ENCODE measurements at places on chromosomes 5 and 9. TPM values are rescaled to one million over a fixed set of nuclear protein-coding genes. Genes with fewer than 3 reads are reported as not detected.

The GPR150 gene
- 0.29 TPM for total RNA-seq

The CNTFR gene
- not detected for total RNA-seq

The IL4 gene
- total RNA-seq, result not detected

The ODF2 gene
- 26.4 TPM for total RNA-seq

The DAB2IP gene
- 60.8 TPM for total RNA-seq

The STING1 gene
- 46.3 TPM for total RNA-seq

The HSPB3 gene
- total RNA-seq, result not detected

- DNase-seq, result no peak
These were observed 43.4 kb downstream of the LRRTM2 start for GRCh38 chr5:138831703-138832102.

- no peak for DNase-seq
These were observed 5.1 kb downstream of the SLC25A48 start for GRCh38 chr5:135839566-135839965.

- peak; percentile 10 for DNase-seq
These were observed 35.6 kb downstream of the GLRX start for GRCh38 chr5:95786821-95787418.

- no peak for DNase-seq
These were observed 11.3 kb downstream of the NIM1K start for GRCh38 chr5:43203373-43203772.

DNA sequence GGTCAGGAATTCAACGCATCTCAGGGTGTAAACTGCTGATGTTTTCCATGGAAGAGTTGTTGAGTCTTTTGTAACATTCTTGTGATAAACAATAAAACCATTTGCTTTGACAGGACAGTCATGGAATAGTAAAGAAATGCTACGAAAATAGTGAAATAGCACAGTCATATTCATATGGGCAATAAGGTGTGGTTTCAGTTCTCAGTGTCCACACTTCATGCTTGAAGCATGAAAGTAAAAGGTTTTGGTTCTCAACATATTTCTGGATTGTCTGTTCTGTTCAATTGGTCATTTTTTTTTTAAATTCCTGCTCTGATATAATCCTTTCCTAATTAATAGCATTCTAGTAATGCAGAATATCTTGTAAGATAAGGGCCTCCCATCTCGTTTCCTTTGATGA, 467.6 kb upstream of the ZNF608 start:
- no peak for DNase-seq

DNA sequence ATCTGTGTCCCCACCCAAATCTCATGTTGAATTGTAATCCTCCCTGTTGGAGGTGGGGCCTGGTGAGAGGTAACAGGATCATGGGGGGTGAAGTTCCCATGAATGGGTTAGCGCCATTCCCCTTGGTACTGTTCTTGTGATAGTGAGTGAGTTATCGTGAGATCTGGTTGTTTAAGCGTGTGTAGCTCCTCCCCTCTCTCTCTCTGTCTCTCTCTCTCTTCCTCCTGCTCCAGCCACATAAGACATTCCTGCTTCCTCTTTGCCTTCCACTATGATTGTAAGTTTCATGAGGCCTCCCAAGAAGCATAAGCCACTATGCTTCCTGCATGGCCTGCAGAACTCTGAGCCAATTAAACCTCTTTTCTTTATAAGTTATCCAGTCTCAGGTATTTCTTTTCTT, 28.8 kb downstream of the C5orf15 start:
- no peak for DNase-seq

DNA sequence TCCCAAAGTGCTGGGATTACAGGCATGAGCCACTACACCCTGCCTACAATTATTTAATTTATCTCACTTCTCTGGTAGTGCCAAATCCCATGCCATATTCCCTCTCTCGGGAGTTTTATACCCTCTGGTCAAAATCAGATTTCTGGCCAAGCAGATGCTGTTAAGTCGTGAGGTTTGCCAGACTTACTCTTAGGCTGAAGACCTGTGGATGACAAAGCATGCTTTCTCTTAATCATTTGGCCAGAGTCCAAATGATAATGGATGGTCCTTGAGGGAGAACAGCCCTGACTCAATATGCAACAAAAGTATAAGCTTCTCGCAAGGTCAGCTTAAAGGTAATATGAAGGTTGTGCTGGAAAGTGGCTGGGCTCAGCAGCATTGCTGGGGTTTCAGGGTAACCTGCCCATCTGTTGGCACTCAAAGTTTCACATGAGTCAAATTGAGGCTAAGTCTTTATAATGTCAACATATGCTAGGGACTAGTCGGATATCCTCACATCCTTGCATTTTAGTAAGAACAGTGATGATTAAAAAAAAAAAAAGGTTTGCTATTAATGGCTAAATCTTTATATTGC, 280.1 kb downstream of the KIF4B start:
- no peak for DNase-seq

DNA sequence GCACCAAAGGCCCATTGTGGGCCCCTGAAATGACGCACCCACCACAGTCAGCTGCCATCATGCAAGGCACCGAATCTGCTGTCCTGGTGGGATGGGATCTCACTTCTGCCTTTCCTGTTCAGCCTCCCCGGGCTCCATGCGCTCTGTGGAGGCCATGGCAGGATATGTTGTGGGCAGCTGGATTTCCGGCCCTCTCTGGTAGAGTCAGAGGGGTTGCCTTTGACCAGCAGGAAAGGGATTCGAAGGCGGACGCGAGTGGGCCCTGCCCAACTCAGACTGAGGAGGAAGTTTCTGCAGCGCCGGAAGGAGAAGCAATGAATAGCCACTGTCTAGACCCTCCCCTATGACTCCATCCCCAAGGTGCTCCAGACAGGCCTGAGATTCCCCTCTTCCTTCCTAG, 35.5 kb downstream of the GADD45G start:
- no peak for DNase-seq

GRCh38 chr9:109886617-109887016, 106.6 kb downstream of the PALM2AKAP2 start:
- DNase-seq, result no peak

DNA sequence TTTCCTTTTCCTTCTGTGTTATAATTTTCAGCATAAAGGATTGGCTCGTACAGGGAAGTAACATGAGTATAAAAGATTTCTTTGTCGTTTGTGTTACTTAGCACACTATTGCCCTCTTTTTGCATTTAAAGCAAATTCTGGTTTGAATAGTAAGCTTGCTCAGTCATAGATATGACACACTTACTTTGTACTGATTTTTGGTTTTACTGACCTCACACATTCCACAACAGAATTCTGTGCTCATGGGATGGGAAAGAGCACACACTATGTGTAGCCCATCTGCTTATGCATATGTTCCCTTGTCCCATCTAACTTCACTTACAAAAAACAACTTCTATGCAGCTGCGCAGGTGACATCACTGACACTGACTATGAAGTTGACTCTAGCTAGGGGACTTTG, 111.9 kb upstream of the MTAP start:
- no peak for DNase-seq

GRCh38 chr9:71524516-71524915, 243.8 kb downstream of the CEMIP2 start:
- no peak for DNase-seq

DNA sequence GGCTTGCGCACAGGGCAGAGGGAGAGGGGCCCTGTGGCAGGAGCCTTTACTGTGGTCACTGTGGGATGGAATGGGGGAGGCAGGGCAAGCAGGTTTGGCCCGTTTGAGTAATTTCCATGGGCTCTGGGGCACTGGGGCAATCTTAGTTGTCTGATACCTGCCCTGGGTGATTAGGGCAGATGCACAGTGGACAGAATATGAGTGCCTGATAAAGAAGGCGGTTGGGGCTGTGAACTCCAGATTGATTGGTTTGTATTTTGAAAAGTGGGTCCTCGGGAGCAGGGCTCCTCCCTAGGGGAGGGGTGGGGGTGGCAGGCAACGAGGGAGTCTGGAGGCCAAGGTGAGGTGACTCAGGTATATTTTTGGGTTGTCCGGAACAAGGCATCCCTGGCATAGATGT, 247.5 kb downstream of the NSG2 start:
- DNase-seq, result no peak

GRCh38 chr9:89714321-89714720, 109.5 kb downstream of the GADD45G start:
- DNase-seq, result no peak

- DNase-seq, result no peak
These were observed 45.7 kb upstream of the HAND1 start for GRCh38 chr5:154523709-154524108.

DNA sequence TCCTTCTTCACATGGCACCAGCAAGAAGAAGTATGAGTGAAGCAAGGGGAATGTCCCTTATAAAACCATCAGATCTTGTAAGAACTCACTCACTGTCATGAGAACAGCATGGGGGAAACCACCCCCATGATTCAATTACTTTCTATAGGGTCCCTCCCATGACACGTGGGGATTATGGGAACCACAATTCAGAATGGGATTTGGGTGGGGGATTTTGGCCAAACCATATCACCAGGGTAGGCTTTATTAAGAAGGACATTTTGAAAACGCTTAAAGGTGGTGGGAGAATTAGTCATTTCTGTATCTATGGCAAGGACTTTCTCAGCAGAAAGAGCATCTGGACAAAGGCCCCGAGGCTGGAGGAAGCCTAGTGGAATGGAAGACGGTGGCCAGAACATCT, 100.2 kb upstream of the ADAMTS16 start:
- no peak for DNase-seq

- DNase-seq, result peak; percentile 88
These were observed 957 bp downstream of the PRELID1 start for GRCh38 chr5:177304392-177305119.

- DNase-seq, result peak; percentile 98
These were observed 18.1 kb downstream of the MYMK start for GRCh38 chr9:133506653-133507038.
